ENCODE measurements at places on chromosomes 13 and 19.

DNA sequence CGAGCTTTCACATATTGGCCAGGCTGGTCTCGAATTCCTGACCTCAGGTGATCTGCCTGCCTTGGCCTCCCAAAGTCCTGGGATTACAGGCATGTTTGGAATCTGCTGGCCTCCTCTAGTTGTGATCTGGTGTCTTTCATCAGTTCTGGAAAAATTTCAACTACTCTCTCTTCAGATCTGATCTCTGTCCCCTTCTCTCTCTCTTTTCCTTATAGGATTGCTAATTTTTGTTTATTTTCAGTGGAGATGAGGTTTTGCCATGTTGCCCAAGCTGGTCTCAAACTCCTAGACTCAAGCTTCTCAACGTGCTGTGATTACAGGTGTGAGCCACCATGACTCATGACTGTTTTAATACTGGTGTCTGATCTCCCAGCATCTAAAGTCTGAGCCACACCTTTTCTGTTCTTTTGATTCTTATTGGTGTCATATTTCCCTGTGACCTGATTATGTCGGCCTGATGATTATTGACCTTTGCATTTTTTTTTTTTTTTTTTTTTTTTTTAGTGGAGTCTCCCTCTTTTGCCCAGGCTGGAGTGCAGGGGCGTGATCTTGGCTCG is 10.4 kb upstream of the NANOS2 start:
- no peak for DNase-seq

GRCh38 chr19:42271045-42271419 is 2.0 kb downstream of the CIC start:
- DNase-seq = no peak

- DNase-seq = no peak
Measured at GRCh38 chr19:12995596-12996405, 526 bp downstream of the NFIX start.

DNA sequence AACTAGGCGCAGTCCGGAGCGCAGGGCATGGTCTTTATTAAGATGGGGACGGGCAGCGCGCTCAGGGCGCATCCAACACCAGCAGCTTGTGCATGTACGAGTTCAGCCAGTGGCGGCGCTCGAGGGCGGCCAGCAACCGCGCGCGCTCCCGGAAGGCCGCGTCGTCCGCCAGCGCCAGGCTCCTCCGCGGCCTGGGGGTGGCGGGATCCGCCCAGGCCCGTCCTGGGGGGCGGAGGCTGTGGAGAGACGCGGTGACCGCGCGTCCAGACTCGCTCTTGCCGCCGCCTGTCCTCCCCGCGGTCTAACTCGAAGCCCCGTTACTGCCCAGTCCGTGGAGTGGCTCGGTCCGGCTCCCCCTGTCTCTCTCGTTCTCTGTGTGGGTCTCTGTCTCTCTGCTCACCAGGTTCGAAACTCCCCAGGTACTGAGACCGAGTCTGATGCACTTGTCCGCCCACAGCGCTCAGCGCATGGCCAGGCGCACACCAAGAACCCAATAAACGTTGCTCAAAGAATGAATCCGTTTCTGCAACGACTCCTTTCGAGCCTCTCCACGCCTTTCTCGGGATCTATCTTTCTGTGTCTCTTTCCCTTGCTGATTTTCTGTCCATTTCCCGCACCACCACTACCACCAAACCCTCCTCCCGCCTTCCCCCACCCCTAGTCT is 702 bp downstream of the PTH2 start:
- DNase-seq = no peak

GRCh38 chr13:67408798-67409197 is 178.7 kb upstream of the PCDH9 start:
- no peak for DNase-seq

DNA sequence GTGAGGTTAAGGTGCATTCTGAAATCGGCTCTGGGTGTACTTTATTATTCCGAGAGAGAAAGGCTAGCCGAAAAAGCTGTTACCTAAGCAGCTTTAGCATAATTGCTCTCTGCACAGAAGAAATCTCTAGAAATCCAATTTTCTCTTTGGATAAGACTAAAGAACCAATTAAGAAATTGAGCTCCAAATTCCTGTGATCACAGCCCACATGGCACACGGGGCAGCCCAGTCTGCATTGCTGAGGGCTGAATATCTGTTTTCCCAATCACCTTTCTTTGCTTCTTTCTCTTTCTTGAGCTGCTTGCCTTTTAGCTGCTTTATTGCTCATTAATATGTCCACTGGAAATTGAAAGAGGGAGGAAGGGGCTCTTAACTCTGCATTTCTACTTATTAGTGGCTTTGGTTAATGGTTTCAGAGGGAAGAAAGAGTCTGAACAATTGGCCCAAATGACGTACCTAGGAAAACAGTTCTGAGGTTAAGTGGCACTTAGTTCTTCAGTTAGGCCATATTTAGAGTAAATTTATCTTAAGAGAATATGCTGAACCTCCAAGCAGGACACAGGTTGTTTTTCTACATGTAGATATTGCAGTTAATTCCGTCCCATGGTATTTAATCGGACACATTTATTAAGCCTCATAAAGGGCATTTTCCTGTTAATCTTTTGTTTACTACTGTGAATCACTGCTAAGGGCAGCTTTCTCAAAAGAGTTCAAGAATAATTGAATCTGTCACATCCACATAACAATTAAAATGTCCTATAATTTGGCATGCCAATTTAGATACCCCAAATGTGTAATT is 265.7 kb downstream of the ABCC4 start:
- no peak for DNase-seq
